ENCODE measurements at places on chromosomes 7 and 10.

GRCh38 chr7:20064181-20064970, 152.8 kb downstream of the MACC1 start:
- no peak for DNase-seq

GRCh38 chr10:131553121-131553520, 241.6 kb upstream of the TCERG1L start:
- DNase-seq = no peak

GRCh38 chr10:78541481-78542140, 507.9 kb downstream of the RPS24 start:
- no peak for DNase-seq

- DNase-seq = no peak
These were observed 12.4 kb upstream of the IL15RA start for GRCh38 chr10:5989756-5990155.

DNA sequence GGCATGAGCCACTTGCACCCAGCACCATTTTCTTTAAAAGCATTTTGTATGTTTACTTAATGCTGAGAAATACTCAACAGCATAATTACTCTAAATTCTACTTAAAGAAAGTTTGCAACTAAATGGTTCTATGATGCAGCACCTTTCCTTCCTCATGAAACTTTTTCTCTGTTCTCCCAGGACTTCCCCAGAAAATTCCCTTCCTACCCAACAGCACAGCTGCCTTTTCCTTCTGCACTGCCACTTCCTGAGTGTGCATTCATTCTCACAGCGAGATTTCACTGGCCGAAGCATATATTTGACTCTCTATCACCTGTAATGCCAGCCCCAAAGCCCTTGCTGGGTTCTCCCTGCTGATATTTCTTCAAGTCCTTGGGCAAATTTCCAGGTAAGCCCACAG, 41.5 kb upstream of the DGKI start:
- DNase-seq = no peak

DNA sequence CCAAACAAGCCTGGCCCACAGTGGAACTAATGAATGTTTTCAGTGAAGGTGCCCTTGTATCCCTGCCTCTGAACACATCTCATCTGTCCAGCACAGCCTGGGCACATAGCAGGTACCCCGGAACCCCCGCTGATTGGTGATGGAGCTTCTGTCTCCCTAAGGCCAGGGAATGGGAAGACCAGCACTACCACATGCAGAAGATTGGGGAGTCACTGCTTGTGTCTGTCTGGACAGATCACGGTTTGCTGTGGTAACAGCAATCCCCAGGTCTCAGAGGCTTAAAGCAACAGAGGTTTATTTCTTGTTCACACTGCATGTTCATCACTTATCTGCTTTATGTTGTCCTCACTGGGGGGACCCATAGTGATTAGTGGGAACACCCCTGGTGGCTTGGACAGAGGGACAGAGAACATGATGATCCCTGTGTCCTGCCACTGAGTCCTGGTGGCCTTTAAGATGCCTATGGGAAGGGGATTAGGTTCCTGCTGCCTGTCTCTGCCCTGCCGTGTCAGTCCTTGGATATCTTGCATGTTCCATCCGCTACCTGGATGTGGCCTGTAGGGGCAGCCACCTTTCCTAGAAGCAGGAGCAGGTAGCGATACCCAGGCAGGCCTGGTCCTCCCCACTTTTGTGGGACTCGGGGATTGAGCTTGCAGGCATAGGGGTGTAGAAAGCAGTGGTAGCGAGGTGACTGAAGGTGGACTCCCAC, 3.6 kb downstream of the TSPAN14 start:
- no peak for DNase-seq

DNA sequence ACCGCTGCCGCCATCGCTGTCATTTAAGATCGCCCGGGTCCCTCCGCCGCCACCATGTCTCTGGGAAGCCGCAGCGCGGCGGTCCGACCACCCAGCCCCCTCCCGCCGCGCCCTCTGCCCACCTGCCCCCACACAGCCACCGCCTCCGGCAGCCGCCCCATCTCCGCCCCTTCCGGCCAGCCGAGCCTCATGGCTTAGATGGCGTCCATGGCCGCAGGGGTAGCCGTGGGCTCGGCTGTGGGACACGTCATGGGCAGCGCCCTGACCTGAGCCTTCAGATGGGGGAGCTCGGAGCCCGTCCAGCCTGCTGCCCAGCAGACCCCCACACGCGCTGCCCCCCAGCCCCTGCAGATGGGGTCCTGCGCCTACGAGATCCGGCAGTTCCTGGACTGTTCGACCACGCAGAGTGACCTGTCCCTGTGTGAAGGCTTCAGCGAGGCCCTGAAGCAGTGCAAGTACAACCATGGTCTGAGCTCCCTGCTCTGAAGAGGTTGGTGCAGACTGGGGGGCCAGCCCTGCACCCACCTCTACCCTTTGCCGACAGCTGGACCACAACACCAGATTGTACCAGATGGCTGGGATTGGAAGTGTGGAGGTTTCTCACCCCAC, 38.0 kb upstream of the TARP start:
- no peak for DNase-seq

GRCh38 chr7:158026636-158027265, 560.9 kb downstream of the PTPRN2 start:
- DNase-seq = no peak

GRCh38 chr7:114853189-114853588, 68.7 kb upstream of the MDFIC start:
- no peak for DNase-seq

DNA sequence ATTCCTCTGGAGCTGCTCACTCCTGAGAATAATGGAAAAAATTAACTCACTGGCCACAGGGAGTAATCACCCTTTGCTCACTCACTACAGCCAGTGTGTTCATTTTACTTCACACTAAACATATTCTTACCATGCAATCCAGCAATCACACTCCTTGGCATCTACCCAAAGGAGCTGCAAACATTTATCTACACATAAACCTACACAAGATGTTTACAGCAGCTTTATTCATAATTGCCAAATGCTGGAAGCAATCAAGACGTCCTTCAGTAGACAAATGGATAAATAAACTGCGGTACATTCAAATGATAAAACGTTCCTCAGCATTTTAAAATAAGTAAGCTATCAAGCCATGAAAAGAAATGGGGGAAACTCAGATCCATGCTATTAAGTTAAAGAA, 34.2 kb upstream of the POM121L12 start:
- no peak for DNase-seq

DNA sequence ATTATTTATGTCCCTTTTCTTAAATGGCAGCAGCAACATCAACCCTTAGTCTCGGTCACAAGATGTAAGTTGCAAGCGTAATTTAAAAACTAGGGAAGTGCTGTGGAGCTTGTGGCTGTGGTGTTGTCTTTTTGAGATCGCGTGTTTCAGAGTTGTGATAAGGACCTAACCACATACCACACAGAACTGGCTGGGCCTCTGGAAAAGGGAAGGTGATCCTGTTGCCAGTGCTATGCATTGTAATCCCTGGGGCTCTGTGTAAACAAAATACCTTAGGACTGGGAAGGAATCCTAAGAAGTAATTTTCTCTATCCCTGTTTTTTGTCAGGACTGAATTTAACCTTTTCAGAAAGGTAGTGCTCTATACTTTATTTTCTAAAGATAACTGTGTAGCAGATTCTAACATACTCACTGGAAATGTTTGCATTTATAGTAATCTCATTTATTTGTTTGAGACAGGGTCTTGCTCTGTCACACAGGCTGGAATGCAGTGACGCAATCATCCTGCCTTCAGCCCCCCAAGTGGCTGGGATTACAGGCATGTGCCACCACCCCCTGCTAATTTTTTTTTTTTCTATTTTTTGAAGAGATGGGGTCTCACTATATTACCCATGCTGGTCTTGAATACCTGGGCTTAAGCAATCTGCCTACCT, 60.4 kb downstream of the INPP5F start:
- DNase-seq = no peak

DNA sequence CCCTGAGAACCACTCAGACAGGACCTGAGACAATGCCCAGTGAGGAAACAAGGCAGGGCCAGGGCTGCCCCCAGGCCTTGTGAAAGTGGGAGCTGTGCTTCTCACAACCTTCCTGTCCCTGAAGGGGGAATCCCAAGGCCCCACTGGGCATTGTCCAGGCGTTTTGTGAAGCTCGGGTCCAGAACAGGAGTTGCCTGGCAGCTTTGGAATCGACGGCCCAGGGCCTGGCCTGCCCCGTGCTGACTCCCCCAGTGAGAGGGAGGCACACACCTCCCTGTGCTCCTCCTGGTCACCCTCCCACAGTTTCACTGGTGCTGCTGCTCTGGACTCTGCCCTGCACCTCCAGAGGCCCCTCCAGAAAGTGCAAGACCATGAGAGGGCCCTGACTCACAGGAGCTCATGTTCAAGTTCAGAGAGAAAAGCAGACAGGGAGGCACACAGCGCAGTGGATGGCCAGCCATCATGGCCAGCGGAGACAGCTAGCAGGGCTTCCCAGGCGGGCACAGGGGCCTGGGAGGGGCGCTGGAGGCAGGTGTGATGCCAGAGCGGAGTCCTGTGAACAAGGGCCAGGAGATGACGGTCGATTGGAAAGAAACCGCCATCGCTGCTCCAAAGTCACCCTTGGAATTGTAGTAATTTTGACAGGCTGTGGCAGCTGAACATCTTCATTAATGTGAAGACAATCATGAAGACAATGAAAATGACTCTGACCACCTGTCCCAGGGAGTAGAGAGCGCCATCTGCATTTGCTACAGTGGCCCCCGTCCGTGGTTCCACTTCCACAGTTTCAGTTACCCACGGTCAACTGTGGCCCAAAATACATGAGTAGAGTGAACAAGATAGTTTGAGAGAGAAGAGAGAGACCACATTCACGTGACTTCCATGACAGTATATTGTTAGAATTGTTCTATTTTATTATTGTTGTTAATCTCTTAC, 103.7 kb downstream of the MKI67 start:
- DNase-seq = no peak

GRCh38 chr7:139870380-139870779, 41.3 kb downstream of the TBXAS1 start:
- DNase-seq = no peak

- DNase-seq = no peak
These were observed 45.4 kb downstream of the CHST3 start for GRCh38 chr10:72009425-72010081.

DNA sequence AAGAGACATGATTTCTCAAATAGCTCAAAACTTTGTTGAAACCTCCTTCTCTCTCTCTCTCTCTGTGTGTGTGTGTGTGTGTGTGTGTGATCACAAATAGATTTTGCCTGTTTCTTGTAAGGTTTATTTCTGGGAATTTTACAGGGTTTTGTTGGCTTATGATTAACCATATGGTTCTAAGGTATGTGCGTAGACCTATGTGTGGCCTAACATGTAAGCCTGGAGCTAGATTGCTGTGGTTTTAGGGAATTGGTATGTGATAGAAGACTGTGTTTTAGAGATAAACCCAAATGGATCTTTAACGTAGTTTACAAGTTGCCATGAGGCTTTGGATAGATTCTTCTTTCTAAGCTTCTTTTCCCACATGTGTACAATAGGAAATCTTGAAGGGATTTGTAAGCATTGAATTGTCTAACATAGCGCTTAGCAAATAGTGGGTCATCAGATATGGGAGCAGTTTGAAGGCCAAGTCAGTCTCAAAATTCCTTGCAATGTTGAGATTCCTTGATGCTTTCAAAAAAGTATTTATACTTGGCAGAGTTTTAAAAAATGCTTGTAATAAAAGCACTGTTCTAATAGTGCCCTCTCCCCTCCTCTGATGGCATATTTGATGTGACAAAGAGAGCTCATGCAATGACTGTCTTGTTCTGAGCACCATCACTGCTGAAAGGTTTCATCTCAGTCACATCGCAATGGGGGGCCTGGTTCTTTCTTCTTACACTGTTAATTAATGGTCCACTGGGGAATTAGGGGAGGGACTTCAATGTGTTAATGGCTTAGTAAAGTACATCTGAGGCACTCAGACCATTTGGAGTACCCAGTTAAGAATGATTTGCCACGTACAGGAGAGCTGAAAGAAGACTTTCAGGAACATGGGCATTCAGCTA, 118.2 kb downstream of the SNX10 start:
- no peak for DNase-seq

DNA sequence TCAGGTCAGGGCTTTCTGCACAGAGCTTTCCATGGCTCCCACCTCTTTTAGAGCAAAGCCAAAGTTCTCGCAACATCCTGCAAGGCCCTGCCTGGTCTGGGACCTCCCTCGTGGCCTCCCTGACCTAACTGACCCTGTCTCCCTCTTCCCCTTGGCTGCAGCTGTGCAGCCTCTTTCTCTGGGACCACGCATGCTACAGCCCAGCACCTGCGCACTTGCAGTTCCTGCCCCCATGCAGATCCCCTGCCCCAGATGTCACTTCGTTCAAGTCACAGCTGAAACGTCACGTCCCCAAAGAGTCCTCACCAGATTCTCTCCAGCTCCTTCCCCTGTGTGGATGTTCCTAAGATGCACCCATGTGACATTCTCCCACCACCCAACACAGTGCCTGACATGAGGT, 61.2 kb upstream of the ZNF716 start:
- no peak for DNase-seq

- no peak for DNase-seq
These were observed 99.6 kb upstream of the CCNY start for GRCh38 chr10:35236739-35237138.

DNA sequence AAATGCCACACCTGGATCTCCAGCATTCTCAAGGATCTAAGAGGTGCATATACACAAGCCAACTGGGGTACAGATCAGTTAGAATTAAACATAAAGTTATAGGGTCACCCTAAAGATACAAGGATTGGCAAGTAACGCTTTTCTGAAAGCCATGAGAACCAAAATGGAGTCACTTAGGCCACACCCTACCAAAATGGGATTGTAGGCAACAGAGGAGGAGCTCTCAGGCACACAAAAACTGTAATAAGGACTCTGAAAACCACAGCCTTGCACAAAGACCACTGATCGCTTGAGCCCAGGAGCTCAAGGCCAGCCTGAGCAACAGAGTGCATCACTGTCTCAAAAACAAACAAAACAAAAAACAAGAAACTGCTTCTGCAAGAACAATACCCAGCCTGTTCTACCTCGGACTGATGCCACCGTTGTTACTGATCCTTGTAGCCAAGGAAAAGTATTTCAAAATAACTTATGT, 35.5 kb downstream of the SVOPL start:
- no peak for DNase-seq

DNA sequence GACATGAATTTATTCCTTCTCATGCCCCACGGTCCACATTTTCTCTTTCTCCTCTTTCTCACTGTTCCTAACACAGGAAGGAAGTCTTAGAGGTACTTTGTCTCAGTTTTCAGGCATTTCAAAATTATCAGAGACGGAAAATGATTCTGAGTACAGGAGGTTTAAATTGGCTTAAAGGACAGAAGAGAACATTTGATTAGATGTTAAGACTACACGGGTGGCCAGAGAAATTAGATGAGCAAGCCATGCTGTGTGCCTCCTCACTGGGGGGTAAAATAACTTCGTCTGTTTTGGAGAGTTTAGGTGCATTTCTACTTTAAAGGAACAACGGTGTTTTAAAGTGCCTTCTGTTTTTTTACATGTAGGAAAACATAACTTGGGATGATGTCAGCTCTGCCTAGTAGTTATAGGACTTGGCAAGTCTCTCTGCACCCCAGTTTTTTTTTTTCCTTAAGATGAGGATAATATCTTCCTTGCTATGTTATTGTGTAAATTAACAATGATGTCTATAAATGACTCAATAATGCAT, 66.9 kb downstream of the MCMBP start:
- no peak for DNase-seq

- no peak for DNase-seq
These were observed 110.1 kb upstream of the GPR26 start for GRCh38 chr10:123556049-123556448.

- DNase-seq = no peak
These were observed 21.6 kb downstream of the DNTT start for GRCh38 chr10:96325719-96326373.

- no peak for DNase-seq
These were observed 17.0 kb downstream of the TRA2A start for GRCh38 chr7:23514755-23515154.

GRCh38 chr10:33899578-33900531, 565.4 kb upstream of the NRP1 start:
- no peak for DNase-seq

- DNase-seq = peak; percentile 55
These were observed 723 bp downstream of the MTURN start for GRCh38 chr7:30135301-30136116.

Data from naive B cell (primary cell).